ENCODE measurements at places on chromosomes 1 and 21.

DNA sequence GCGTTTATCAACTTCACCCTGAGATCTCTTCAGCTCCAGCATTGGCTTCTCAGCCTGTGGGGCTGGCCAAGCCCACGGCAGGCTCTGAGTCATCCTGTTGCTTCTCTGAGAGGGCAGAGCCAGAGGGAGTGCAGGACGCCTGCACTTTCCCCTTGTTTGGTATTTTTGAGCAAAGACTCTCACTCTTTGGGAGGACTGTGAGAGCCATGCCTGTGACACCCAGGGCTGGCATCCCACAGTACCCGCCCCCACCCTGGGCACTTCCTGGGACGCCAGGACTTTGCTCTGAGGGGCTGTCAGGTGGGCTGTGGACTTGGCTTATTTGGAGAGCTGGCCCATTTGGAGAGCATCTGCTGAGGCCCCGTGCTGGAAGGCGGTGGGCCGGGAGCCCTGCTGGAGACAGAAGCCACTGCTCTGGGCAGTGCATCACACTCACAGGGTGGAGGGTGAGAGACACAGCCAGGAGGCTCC lies 37.4 kb downstream of the VANGL1 start:
- DNase-seq, result peak; percentile 24

DNA sequence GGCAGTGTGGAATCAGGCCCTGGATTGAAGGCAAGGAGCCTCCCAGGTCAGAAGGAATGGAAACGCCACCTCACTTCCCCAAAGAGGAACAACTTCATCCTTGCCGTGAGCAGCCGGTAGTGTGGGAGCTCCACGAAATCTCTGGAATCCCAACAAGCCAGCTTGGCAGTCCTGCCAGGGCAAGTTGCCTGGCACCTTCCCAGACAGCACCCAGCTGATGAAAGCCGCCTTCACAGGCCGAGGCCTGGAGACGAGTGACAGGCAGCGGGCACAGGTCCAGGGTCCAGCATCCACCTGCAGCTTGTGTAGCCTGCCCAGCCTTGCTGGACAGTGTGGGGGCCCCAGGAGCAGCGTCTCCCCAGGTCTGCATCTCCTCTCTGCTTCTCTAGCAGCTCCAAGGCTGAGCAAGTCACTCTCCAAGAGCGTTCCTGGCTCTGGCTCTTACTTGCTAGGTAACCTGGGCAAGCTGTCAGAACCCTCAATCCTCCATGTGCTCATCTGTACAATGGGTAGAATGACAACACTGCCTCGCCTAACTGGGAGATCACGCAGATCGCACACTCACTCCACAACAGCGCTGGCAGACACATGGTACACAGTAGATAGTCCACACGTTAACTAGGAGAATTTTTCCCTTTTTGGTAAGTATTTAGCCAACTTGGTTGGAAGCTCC lies 43.0 kb downstream of the ACOT7 start:
- DNase-seq, result no peak

GRCh38 chr1:161722406-161722805 lies 1.1 kb downstream of the FCRLB start:
- DNase-seq, result no peak

DNA sequence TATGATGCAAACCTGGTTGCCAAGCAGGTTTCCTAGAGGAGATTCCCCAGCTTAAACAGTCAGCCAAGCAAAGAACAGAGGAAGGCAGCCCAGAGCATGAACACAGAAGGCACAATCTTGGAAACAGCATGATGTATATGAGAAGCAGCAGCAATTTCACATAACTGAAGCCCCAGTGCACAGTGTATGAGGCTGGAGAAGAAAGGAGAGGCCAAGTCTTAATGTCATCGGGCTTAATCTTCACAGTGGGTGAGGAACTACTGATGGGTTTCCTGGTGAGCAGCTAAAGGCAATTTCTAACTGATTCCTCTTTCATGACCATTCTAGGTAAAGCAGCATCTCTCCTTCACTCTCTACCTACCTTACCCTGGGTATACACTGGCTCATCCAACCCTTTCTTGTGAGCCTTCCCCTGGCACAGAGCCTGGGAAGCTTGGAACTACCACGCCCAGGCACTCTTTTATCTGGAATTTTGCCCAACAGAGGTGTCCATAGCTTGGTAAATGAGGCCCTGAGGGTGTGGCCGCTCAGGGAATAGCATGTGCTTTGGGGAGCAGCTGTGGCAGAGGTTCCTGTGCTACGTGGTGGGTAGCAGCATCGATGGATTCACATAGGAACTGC lies 22.0 kb downstream of the FYB2 start:
- DNase-seq, result no peak

DNA sequence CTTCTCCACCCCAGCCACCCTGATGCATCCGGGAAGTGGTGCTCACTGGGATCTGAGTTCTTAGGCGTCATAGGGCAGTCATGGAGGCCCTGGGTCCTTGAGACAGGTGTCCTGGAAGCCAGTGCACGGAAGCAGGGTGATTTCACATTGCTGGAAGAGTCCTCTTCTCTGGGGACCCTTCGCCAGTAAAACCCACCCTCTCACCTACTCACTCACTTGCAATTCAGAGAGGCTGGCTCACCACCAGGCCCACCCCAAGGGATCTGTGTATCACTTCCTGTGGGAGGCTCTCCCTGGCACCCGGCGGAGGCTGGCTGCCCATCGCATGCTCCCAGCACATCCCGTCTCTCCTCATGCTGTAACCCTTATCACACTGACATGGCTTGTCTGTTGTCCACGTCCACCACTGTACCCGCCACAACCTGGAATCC lies 40.2 kb upstream of the EPS8L3 start:
- no peak for DNase-seq

DNA sequence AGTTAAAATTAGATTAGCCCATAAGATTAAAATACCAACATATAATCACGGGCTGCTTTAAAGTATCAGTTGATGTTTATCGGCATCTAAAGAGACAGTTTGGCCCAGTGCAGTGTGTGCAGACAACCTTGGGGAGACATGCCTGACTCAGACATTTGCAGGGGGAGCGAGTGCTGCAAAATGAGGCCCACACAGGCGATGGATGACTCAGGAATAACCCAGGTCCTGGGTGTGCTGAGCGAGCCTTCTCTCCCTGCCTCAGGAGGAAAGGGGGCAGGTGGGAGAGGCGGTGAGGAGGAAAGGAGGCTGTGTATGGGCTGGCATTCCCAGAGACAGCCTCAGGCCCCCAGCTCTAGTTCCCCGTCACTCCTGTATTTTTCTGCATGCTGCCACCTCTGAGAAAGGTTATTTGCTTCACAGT lies 9.0 kb downstream of the SLC9A1 start:
- DNase-seq, result peak; percentile 40

GRCh38 chr1:231242516-231243198 lies 1.6 kb downstream of the GNPAT start:
- DNase-seq, result no peak

- no peak for DNase-seq
Observed at GRCh38 chr1:107147843-107148242, 7.0 kb downstream of the NTNG1 start.

GRCh38 chr1:52913537-52913936 lies 8.0 kb downstream of the ECHDC2 start:
- DNase-seq, result no peak

DNA sequence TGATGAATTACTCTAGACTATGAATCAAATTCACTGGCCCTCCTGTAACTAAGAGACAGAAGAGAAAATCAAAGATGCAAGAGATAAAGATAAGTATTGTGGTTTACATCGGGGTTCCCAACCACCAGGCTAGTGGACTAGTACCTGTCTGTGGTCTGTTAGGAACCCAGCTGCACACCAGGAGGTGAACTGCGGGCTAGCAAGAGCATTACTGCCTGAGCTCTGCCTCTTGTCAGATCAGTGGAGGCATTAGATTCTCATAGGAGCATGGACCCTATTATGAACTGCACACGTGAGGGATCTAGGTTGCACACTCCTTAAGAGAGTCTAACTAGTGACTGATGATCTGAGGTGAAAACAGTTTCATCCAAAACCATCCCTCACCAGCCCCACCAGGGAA lies 58.9 kb upstream of the DUSP10 start:
- DNase-seq, result no peak

DNA sequence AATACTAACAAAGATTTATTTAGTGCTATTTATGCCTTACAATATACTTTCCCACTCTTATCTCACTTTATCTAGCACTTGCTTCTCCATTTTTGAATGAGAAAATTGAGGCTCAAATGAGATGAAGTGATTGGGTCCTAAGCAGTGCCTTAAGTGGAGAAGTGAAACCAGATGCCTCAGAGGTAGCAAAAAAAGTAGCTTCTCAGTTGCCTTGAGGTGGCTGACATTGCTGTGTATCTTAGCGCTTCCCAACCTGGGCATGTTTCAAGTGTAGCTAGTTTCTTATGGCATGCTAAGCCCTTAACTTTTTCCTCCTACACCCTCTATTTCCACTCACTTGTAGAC lies 390.4 kb downstream of the OMA1 start:
- DNase-seq, result no peak

DNA sequence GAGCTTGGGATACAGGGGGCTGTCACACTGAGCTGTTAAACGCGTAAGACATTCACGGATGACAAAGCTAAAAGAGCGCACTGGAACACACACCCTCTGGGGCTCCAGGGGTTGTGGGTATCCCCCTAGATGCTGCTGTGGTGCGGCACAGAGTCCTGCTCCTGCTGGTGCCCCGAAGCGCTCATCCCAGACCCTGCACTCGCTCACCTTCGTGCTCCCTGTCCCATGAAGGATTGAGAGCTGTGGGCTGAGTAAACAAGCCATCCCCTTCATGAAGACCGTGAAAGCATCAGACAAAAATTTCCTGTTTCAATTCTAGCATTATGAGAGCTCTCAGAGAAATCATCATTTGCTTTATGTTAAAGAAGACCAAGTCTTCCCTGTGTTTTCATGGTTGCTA lies 463.5 kb upstream of the ADGRL2 start:
- DNase-seq, result no peak

- DNase-seq, result no peak
Observed at GRCh38 chr1:12069623-12070244, 6.6 kb downstream of the TNFRSF8 start.

DNA sequence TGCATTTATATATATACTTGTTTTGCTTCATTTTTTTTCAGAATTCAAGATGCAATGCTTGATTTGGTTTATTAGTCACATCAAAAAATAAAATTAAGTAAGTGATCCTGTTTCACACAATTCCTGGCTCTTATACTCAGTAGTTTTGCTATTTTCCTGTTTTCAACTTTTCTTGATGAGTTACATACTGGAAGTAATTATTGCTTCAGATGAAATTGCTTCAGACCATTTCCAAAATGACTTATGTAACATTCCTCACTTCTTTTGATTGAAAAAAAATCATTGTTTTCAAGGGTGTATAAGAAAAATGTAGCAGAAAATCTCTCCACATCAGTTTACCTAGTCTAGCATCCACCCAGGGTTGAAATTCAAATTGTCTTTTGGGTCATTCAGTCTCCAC lies 65.0 kb downstream of the RGS2 start:
- DNase-seq, result no peak

GRCh38 chr1:155320661-155321617 lies at the start of gene RUSC1:
RUSC1 (plus strand) TSS chr1:155320894; CDS start chr1:155321774, 880 bp downstream.
- no peak for DNase-seq

GRCh38 chr1:110136911-110137310 lies 13.4 kb upstream of the SLC6A17 start:
- DNase-seq, result no peak

DNA sequence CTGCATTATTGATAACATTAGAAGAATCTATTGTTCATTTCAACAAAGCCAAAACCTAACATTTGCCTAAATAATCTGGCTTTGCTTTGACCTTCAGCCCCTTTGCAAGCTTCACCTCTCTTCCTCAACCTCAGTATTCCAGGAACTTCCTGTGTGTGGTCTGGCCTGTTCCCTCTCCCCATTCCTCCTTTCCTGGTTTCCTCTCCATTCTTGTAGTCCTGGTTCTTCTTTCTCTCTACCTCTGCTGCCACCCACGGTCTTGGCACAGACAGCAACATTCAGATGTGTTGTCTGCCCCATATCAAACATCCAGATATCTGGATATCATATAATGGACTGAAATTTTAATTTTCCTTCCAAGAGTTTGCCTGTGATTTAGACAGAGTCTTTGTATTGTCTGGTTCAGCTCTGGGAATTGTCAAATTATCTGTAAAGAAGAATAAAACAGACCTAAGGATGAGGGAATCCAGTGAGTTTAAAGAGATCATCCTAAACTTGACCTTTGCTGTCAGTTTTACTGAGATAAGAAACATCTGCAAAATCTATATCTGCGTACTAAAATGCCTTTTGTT lies 148.1 kb upstream of the KCTD3 start:
- DNase-seq, result peak; percentile 6

- no peak for DNase-seq
Observed at GRCh38 chr1:150683914-150684313, 13.0 kb downstream of the GOLPH3L start.

- DNase-seq, result no peak
Observed at GRCh38 chr1:42506576-42506975, 43.5 kb downstream of the CCDC30 start.

- DNase-seq, result no peak
Observed at GRCh38 chr1:10104834-10105233, 72.1 kb downstream of the UBE4B start.

GRCh38 chr1:88787023-88787903 lies 103.2 kb downstream of the PKN2 start:
- no peak for DNase-seq

DNA sequence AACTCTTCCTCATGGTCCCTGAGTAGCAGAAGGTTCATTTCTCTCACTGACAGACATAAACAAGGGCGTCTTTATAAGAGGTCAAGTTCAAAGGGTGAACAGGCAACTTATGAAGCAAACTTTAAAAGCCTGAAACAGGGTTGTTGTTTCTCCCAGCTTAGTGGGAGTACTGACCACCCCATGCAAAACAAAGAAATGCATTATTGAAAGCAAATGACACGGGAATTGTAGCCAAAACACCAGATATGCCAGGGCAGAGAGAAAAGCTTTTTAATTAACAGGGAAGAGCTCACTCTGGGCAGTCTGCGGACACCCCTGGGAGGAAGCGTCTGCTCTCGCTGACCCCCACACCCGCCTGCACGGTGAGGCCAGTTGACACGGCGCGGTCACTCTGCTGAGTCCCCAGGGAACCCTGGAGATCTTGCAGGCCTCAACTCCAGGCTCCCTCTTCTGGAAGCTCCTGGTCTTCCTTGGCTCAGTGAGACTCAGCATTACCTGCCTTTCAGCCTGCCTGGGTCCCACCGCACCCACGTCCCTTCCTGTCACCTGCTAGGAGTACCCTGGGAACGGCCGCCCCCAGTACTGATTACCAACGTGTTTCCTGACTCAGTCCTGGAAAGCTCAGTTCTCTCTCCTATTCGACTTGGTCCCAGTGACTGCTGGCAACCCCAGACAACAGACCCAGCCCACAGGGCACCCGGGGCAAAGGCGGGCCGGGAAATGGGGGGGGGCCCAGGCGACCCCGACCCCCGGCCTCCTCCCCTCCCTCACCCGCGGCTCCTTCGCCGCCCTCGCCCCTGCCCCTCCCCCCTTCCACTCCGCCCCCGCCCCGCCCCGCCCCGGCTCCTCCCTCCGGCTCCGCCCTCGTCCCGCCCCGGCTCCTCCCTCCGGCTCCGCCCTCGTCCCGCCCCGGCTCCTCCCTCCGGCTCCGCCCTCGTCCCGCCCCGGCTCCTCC lies 972 bp downstream of the CFAP410 start:
- peak; percentile 19 for DNase-seq

DNA sequence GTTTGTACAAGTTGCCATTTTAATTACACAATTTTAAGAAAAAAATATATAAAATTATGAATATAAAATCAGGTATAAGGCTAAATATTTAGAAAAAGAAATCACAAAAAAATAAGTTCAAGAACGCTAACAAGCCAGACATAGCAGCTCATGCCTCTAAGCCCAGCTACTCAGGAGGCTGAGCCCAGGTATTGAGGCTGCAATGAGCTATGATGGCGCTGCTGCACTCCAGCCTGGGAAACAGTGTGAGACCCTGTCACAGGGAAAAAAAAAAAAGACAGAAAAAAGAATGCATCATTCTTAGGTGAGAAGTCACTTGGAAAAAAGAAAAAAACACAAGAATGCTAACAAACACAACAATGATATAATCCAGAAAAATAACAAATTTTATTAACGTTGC lies 112.3 kb upstream of the PRDX6 start:
- DNase-seq, result no peak

All from HFF-Myc (cell line).